Ecto neural progenitor cell (in vitro differentiated cells): ENCODE measurements at places on chromosomes 4 and X.

GRCh38 chr4:17811078-17811603, 362 bp downstream of the NCAPG start:
- DNase-seq = no peak

GRCh38 chr4:6076391-6076790, 58.2 kb upstream of the C4orf50 start:
- DNase-seq = no peak

DNA sequence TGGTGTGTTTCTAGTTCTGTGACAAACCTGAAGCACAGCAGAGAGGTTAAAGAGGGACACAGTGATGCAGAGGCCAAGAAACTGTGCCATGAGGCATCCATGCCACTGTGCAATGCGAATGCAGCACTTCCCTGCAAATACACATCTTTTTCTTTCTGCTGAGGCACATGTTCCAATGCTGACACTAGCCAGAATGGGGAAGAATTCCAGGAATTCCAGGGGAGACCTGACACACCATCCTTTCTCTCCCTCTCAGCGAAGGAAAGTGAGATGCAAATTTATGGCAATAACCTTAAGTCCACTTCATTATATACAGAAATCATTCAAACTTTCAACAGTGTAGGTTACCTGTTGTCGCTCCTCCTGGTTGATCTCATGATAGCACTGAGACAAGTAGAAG, 204.8 kb downstream of the LDB2 start:
- no peak for DNase-seq

DNA sequence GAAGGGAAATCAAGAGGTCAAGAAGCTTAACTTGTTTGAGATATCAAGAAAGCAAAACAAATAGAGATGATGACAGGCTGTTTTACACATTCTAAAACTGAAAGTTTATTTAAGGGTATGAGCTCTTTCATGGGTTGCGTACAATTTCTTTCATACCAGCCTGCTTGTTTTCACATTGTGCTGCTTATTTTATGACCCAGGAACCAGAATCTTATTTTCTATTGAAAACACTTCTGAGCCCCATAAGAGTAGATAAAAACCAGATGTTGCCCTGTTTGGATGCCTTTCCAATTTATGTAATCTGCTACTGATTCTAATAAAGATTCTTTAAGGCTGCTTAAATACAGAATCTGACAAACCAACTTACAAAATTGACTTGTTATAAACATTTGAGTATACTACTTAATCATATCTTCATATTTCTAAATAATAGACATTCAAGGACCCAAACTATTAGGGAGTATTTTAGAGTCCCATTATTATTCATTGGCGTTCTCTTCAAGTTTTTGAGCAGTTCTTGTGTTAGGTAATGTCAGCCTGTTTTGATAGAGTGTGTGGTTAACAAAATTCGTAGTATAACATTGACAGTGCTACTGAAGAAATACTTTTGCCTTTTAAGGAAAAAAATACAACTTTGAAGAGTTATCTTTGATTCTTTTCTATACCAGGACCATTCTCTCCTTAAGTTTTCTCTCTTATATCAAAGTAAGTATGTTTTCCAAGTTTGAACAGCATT, 74.4 kb downstream of the PDLIM5 start:
- no peak for DNase-seq

DNA sequence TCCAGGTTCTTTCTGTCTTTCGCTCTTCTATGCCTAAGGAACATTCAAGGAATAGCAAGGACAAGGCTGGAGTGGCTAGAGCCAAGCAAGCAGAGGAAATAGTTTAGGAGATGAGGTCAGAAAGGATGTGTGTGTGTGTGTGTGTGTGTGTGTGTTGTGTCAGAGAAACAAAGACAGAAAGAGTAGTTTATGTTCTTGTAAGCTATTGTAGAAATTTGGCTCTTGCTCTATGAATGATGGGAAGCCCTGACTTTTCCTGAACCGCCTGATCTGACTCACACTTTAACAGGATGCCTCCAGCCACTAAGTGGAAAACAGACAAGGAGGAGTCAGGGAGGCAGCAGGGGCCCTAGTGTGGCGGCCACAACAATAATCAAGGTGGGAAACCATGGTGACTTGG, 39.7 kb downstream of the LGI2 start:
- DNase-seq = no peak

DNA sequence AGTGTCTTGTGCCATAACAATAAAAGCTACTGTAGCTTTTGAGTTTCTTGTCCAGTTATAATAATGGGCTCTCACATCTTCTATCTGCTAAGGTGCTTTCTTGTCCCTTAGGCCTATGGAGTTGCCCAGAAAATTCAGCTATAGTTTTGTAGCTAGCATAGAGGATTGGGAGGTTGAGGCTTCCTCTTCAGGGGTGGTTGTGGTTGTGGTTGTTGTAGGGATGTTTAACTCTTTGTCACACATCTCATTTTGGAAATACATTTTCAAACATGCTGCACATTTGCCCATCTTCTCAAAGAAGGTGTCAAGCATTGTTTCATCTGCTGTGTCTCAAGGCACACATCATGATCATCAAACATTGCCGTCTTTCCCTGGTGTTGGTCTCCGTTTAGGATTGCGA, 65.0 kb downstream of the ATXN3L start:
- no peak for DNase-seq
